Activated CD4-positive, alpha-beta memory T cell treated with anti-CD3 and anti-CD28 coated beads, Interleukin-2, amount 10 ng/mL, durations not matched to agents 7 days and 5 days (primary cell): ENCODE measurements at places on chromosomes 13 and 19. TPM values are rescaled to one million over a fixed set of nuclear protein-coding genes. Genes with fewer than 3 reads are reported as not detected.

The ZNF841 gene
- total RNA-seq, result 28.5 TPM

The CACNG7 gene
- not detected for total RNA-seq

The CLEC11A gene
- total RNA-seq, result 0.65 TPM

The ZNF416 gene
- total RNA-seq, result 6.7 TPM

The DZIP1 gene
- total RNA-seq, result 0.30 TPM

The SCAMP4 gene
- total RNA-seq, result 36.5 TPM

The GTF2F2 gene
- 15.5 TPM for total RNA-seq

The NLRP9 gene
- not detected for total RNA-seq

The ATP4A gene
- total RNA-seq, result not detected

The NCCRP1 gene
- total RNA-seq, result not detected

DNA sequence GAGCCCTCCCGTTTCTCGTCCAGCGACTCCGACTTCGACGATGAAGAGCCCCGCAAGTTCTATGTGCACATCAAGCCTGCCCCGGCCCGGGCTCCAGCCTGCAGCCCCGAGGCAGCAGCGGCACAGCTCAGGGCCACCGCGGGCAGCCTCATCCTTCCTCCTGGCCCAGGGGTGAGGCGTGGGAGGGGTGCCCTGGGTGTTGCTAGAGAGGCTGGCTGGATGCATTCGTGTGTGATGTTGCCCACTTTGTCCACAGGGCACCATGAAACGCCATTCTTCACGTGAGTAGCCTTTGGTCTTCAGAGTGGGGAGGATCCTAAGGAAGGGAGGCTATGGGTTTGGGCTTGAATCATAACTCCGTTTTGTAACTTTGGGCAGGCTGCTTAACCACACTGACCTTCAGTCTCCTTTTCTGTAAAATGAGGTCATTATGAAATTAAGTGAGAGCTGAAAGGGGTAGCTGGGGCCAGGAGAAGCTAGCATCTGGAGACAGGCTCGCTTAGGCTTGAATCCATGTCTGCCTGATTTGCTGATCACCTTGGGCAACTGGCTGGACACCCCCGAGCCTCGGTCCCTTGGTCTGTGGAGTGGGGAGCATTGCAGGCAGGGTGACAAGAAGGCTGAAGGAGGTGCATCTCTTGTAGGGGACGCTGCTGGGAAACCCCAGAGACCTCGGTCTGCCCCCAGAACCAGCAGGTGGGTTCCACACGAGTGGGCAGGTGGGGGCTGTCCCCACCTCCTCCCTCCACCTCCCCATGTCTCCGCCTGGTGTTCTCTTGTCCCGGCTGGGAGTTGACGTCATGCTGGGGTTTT, 18.7 kb upstream of the B3GNT3 start:
- H3K4me3 ChIP-seq, result no peak overlapping the region
- H3K27me3 ChIP-seq, result no peaks in the 10 kb centered on the region
- H3K27ac ChIP-seq, result no peak overlapping the region
- peaks cover 18% of the 10 kb centered on the region for H3K4me1 ChIP-seq
- DNase-seq, result no peak

GRCh38 chr19:1237754-1238368, at the start of gene CBARP:
TSS of gene CBARP (minus strand) at chr19:1238005. CDS start at chr19:1236100, 1,905 bp downstream.
- H3K4me3 ChIP-seq, result peak within 1 kb of the TSS; percentile 69
- no peak for DNase-seq
- H3K27ac ChIP-seq, result peak within 1 kb of the TSS; percentile 4
- H3K27me3 ChIP-seq, result peaks cover 17% of the 10 kb centered on the region
- peaks cover 29% of the 10 kb centered on the region for H3K4me1 ChIP-seq

GRCh38 chr13:44280456-44280855, 93.2 kb upstream of the SERP2 start:
- H3K4me3 ChIP-seq, result no peak overlapping the region
- H3K4me1 ChIP-seq, result peaks cover 7% of the 10 kb centered on the region
- H3K27ac ChIP-seq, result no peak overlapping the region
- peaks cover 3% of the 10 kb centered on the region for H3K36me3 ChIP-seq
- H3K27me3 ChIP-seq, result peaks cover 28% of the 10 kb centered on the region

DNA sequence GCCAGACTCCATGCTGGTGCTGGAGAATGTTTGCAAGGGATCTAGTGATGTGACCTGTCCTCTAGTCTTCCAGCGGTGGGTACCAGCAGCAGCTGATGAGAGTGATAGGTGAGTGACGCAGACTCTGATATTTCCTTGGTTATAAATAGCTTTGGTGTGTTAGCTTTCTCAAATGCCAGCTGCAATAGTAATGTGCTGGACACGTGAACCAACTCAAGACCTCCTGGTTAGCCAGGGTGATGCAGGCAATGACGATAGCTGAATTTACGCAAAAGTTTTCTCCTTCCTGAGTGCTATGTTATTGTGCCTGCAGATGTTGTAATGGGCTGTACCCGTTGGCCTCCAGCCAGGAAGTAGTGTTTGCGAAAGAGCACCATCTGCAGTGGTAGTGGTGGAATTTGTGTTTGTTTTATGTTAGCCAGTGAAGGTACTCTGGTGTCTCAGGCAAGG, 129.5 kb downstream of the CYSLTR2 start:
- no peaks in the 10 kb centered on the region for H3K4me1 ChIP-seq
- peaks cover 3% of the 10 kb centered on the region for H3K36me3 ChIP-seq
- DNase-seq, result no peak
- H3K27ac ChIP-seq, result no peak overlapping the region

GRCh38 chr19:48745208-48745995, 1.3 kb downstream of the IZUMO1 start:
- peaks cover 6% of the 10 kb centered on the region for H3K27me3 ChIP-seq
- H3K27ac ChIP-seq, result no peak overlapping the region
- H3K36me3 ChIP-seq, result no peaks in the 10 kb centered on the region
- DNase-seq, result peak; percentile 61

DNA sequence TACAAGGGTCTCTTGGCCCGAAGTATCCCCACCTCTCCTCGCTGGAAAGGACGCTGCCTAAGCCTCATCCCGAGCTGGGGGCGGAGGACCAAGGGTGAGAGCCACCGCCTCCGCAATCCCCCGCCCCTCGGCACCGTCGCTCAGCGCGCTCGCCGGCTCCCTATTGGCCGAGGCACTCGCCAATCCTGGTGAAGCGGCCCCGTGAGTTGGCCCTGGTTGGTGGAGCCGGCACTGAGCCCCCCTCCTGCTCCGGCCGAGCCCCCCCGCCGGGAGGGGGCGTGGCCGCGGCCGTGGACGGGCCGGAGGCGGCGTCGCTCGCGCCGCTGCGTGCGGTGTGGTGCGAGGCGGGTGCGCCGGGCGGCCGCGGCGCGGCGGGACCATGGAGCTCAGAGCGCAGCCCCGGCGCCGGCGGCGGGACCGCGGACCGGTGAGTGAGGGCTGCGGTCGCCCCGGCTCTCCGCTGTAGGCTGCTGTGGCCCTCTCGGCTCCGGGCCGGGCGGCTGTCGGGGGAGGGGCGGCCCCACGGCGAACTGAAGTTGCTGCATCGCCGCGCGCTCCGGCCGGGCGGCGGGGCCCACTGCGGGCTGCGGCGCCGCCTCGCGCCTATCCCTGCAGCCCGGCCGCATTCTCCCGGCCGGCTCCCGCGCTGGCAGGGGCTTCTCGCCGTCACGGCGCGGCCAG, at the start of gene WASF3:
TSS of gene WASF3 (plus strand) at position 291 of the 681 bp plus-strand sequence. CDS start 84,588 bp downstream, outside the sequence.
- peaks cover 6% of the 10 kb centered on the region for H3K4me1 ChIP-seq
- peak within 1 kb of the TSS; percentile 33 for H3K4me3 ChIP-seq
- no peaks in the 10 kb centered on the region for H3K36me3 ChIP-seq
- peak; percentile 50 for DNase-seq
- H3K27me3 ChIP-seq, result peaks cover 28% of the 10 kb centered on the region

GRCh38 chr19:42201489-42202289, 15.8 kb downstream of the DEDD2 start:
- H3K4me1 ChIP-seq, result peaks cover 88% of the 10 kb centered on the region
- H3K4me3 ChIP-seq, result peak overlapping the region; percentile 83
- H3K27ac ChIP-seq, result peak overlapping the region; percentile 98
- H3K36me3 ChIP-seq, result peaks cover 92% of the 10 kb centered on the region

DNA sequence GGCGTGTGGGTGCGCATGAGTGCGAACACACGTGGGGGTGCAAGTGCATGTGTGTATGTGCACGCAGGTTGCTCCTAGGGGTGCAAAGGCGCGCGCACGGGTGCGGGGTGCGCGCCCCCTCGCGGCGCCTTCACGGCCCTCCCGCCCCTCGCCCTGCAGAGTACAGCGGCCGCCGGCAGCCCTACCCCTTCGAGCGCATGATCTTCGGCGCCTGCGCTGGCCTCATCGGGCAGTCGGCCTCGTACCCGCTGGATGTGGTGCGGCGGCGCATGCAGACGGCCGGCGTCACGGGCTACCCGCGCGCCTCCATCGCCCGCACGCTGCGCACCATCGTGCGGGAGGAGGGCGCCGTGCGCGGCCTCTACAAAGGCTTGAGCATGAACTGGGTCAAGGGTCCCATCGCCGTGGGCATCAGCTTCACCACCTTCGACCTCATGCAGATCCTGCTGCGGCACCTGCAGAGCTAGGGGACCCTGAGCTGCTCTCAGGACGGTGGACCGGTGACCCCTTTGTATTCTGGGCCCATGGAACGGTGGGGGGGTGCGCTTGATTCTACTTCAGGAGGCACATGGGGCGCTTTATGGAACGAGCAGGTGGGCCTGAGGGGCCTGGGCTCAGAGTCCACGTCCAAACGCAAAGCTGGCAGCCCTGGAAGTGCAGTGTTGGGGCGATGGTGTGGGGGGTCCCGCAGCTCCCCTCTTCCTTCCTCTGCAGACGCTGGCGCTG, 27.7 kb downstream of the TMEM161A start:
- H3K36me3 ChIP-seq, result no peaks in the 10 kb centered on the region
- H3K27ac ChIP-seq, result no peak overlapping the region
- DNase-seq, result no peak

DNA sequence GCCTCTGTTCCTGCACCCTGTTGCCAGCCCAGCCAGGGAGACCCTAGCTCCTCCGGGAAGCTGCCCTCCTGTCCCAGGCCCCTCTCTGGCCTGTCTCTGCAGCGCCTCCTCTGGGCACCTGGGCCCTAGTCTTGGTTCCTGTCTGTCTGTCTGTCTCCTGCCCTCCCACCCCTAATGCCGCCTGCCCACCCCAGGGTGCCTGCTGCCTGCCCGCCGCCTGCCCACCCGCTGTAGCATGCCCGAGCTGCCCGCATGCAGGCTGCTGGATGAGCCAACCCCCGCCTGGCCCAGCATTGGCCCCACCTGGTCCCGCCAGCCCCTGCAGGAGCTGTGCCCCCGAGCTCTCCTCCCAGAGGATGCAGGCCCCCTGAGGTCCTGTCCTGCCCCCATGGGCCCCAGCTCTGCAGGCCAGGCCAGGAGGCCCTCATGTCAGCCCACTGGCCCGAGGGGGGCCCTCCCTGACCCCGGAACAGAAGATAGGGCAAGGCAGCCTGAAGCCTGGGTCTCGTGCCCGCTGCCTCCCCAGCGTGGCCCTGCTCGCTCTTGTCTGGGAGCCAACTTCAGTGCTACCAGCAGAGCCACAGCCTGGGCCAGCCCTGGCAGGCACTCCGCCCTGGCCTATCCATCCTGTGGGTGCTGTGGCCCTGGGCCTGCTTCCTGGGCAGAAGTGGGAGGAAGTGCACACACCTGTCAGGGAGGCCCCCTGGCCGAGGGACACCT, 5.2 kb downstream of the MAP2K7 start:
- H3K4me3 ChIP-seq, result no peak overlapping the region
- peaks cover 18% of the 10 kb centered on the region for H3K4me1 ChIP-seq
- no peak for DNase-seq
- no peaks in the 10 kb centered on the region for H3K27me3 ChIP-seq

DNA sequence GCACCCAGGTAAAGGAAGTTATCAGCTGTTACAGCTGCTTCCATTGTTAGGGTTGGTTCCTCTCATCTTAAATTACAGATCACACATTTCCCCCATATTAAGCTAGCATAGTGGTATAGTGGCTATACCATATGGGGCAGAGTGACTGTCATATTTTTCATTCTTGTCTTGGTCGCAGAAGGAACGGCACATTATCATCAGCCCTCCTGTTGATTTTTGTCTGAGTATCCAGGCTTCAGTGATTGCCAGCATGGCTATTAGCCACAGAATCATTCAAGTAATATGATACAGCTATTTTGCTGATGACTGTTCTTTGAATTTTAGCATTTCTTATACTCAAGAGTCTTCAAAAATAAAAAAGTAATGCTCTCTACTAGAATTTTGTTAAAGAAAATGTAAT, 240.9 kb downstream of the LIG4 start:
- H3K27ac ChIP-seq, result no peak overlapping the region
- H3K4me1 ChIP-seq, result no peaks in the 10 kb centered on the region
- H3K36me3 ChIP-seq, result no peaks in the 10 kb centered on the region
- no peaks in the 10 kb centered on the region for H3K27me3 ChIP-seq
- H3K4me3 ChIP-seq, result no peak overlapping the region

DNA sequence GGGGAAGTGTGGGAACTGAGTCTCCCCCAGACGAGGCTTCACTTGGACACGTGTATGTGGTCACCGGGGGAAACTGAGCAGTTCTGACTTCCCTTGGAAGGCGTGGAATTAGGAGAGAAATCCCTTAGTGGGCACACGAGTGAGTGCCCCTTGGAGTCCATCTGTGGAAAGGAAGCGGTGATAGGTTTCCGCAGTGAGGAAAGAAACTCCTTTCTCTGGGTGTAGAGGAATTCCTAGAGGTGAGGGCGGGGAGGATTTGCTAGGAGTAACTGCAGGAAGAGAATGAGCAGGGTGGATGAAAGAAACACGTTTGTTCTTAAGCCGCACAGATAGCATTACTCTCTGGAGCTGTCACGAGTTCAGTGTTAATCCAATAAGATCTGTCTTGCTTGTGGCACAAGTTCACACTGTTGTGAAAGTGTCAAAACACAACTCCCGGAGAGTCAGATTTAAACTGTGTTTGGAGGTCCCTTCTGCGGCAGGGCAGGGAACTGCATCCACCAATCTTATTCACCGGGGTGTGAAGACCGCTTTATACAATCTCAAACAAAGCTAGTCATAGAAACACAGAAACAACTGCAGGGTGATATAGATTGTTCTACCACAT, 1.2 kb downstream of the KL start:
- peak overlapping the region; percentile 58 for H3K4me3 ChIP-seq
- H3K27ac ChIP-seq, result peak overlapping the region; percentile 58
- peak; percentile 56 for DNase-seq
- H3K4me1 ChIP-seq, result peaks cover 20% of the 10 kb centered on the region
- H3K27me3 ChIP-seq, result peaks cover 66% of the 10 kb centered on the region

GRCh38 chr13:36918246-36919131, 1.5 kb downstream of the SMAD9 start:
- no peak for DNase-seq
- no peak overlapping the region for H3K27ac ChIP-seq
- peaks cover 6% of the 10 kb centered on the region for H3K4me1 ChIP-seq
- no peaks in the 10 kb centered on the region for H3K36me3 ChIP-seq

DNA sequence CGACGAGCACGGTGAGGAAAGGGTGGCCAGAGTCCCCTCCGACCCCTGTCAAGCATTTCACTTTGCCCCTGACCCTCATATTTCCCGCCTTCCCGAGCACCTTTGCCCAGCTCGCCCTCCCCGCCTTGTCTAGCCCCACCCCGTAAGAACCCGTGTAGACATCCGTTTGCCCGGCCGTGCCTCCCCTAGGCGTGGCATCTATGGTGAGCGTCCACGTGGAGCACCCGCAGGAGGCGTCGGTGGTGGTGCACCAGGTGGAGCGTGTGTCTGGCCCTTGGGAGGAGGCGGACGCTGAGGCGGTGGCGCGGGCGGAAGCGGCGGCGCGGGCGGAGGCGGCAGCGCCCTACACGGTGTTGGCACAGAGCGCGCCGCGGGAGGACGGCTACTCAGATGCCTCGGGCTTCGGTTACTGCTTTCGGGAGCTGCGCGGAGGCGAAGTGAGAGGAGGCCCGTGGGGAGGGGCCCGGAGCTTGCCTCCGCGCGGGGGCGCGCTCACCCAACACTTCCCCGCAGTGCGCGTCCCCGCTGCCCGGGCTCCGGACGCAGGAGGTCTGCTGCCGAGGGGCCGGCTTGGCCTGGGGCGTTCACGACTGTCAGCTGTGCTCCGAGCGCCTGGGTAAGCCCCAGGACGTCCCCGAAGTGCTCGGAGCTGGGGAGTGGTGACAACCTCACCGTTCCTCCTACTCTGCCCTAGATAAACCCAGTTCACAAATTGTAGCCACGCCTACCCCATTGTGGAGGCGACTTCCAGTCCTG, 4.2 kb downstream of the LTBP4 start:
- H3K4me3 ChIP-seq, result peak overlapping the region; percentile 86
- peaks cover 80% of the 10 kb centered on the region for H3K4me1 ChIP-seq
